ENCODE measurements at places on chromosomes 3 and 15. TPM values are rescaled to one million over a fixed set of nuclear protein-coding genes. Genes with fewer than 3 reads are reported as not detected.

Gene CLRN1
- total RNA-seq, result not detected

Gene KNL1
- 6.9 TPM for total RNA-seq

Gene TMEM202
- total RNA-seq, result not detected

Gene NME9
- total RNA-seq, result not detected

Gene PML
- 16.9 TPM for total RNA-seq

Gene DUOX1
- not detected for total RNA-seq

Gene VPS13C
- total RNA-seq, result 11.3 TPM

Gene GABRA5
- total RNA-seq, result 97.2 TPM

Gene AGBL1
- not detected for total RNA-seq

Gene SEMA3G
- total RNA-seq, result 0.06 TPM
